ENCODE measurements at places on chromosomes 11 and 22. TPM values are rescaled to one million over a fixed set of nuclear protein-coding genes. Genes with fewer than 3 reads are reported as not detected.

Gene ACR
- total RNA-seq = not detected

DNA sequence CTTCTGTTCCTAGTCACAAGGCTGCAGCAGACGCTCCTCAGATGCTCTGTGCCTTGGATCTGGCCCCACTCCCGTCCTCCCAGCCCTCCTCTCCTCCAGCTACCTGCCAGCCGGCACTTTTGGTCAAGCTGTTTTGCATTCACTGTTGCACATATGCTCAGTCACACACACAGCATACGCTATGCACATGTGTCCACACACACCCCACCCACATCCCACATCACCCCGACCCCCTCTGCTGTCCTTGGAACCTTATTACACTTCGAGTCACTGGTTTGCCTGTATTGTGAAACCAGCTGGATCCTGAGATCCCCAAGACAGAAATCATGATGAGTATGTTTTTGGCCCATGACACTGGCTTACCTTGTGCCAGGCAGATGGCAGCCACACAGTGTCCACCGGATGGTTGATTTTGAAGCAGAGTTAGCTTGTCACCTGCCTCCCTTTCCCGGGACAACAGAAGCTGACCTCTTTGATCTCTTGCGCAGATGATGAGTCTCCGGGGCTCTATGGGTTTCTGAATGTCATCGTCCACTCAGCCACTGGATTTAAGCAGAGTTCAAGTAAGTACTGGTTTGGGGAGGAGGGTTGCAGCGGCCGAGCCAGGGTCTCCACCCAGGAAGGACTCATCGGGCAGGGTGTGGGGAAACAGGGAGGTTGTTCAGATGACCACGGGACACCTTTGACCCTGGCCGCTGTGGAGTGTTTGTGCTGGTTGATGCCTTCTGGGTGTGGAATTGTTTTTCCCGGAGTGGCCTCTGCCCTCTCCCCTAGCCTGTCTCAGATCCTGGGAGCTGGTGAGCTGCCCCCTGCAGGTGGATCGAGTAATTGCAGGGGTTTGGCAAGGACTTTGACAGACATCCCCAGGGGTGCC lies 109.8 kb downstream of the BCR start:
- DNase-seq = peak; percentile 66

- peak; percentile 72 for DNase-seq
These were observed 2.4 kb downstream of the GAS2L1 start for GRCh38 chr22:29308791-29309262.

- no peak for DNase-seq
These were observed 522 bp downstream of the TOB2 start for GRCh38 chr22:41446057-41446501.

All from activated naive CD8-positive, alpha-beta T cell treated with anti-CD3 and anti-CD28 coated beads, Interleukin-2, amount 10 ng/mL, durations not matched to agents 7 days and 5 days (primary cell).